ENCODE measurements at places on chromosomes 7 and 10. TPM values are rescaled to one million over a fixed set of nuclear protein-coding genes. Genes with fewer than 3 reads are reported as not detected.

STAG3 gene
- total RNA-seq: 21.1 TPM

SNX13 gene
- 26.3 TPM for total RNA-seq

BICC1 gene
- not detected for total RNA-seq

PVRIG gene
- 33.4 TPM for total RNA-seq

- DNase-seq: no peak
These were observed 6.4 kb downstream of the CHST15 start for GRCh38 chr10:124086787-124087671.

DNA sequence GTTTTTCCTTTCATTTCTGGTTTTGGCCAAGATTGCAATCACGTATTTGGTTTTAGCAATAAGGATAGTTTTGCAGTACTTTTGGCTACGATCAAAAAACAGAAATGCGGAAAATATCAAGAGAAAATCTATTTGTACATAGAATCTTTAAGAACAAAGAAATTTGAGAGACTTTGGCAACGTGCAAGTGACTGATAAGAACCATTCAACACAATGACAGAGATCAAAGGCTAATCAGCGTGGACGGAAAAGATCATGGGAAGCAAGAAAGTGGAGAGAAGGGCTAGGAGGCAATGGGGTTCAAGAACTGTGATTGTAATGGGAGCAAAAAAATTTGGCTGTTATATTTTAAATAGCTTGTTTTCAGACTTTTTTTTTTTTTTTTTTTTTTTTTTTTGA is 16.2 kb upstream of the LRRN3 start:
- DNase-seq: no peak

DNA sequence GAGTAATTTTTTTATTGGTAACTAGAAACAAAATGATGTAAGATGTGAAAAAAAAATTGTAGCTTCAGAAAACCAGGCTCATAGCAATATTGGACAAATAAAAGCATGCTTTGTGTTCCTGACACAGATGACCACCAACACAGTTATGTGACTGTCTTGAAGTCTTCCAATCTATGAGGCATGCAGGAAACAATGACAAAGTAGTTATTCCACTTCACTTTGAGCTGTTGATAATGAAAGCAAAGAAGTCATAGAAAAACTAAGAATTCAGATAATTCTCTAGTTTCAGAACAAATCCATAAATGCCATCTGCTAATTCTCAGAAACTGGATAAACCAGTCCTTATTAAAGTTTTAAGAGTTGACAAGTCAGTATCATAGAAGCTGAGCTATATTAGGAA is 378.4 kb upstream of the SEMA3D start:
- no peak for DNase-seq

- DNase-seq: no peak
These were observed 8.0 kb downstream of the RBM33 start for GRCh38 chr7:155652156-155653114.

- DNase-seq: no peak
These were observed 1331.9 kb downstream of the XPNPEP1 start for GRCh38 chr10:108591417-108591816.

GRCh38 chr10:60303778-60304177 is 85.9 kb downstream of the ANK3 start:
- no peak for DNase-seq
